Astrocyte (in vitro differentiated cells and primary cell): ENCODE measurements at places on chromosomes 3 and 15. TPM values are rescaled to one million over a fixed set of nuclear protein-coding genes. Genes with fewer than 3 reads are reported as not detected.
A peak's percentile ranks its signal among the peaks of the same experiment; 100 is the strongest.

The MORC1 gene
- total RNA-seq, result not detected in 2 replicates

The GRAMD1C gene
- total RNA-seq, result 3.7 TPM in 2 replicates

The PCBP4 gene
- total RNA-seq, result 95.4 and 102 TPM in 2 replicates

GRCh38 chr3:171790574-171790897 is 19.7 kb downstream of the PLD1 start:
- no peak overlapping the region for H3K4me3 ChIP-seq
- H3K27me3 ChIP-seq, result no peaks in the 10 kb centered on the region
- H3K36me3 ChIP-seq, result no peaks in the 10 kb centered on the region

GRCh38 chr15:33639456-33639855 is 328.7 kb downstream of the RYR3 start:
- DNase-seq, result no peak
- no peak overlapping the region for H3K27ac ChIP-seq
- H3K27me3 ChIP-seq, result peaks cover 3% of the 10 kb centered on the region

DNA sequence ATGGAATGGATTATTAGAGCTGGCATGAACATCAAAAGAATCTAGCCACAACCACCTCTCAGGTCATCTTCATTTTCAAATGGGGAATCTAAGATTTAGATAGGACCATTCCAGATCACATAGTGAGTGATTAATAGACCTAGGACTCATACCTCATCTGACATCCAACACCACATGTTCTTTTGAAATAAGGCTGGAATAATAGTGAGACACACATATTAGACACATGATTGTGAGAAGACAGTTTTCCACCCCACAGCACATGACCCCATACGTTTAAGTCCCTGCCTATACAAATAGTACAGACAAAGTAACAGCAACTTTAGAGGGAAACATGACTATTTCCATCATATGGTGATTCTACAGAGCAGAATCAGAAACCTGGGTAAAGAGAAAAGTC is 344.7 kb upstream of the TPRG1 start:
- no peak overlapping the region for H3K27ac ChIP-seq
- H3K4me1 ChIP-seq, result no peaks in the 10 kb centered on the region
- no peak for DNase-seq

DNA sequence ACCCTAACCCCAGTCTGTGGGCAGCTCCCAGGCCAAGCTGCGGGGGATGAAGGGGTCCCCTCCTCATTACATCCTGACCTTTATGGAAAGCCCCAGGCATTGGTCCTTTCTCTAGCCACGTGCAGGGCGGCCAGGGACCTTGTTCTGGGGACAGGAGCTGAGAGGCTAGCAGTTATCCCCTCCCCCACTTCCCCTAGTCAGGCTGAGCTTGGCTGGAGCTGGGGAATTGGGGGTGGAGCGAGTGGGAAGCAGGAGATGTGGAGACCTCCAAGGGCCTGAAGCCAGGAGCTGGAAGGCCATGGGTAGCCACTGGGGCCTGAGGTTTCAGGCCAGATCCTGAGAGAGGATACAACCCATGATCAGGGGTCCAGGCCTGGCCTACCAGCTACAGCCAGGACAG is 45.8 kb downstream of the DNAH1 start:
- no peak overlapping the region for H3K4me3 ChIP-seq
- no peak overlapping the region for H3K27ac ChIP-seq
- no peaks in the 10 kb centered on the region for H3K36me3 ChIP-seq
- DNase-seq, result no peak
- H3K27me3 ChIP-seq, result no peaks in the 10 kb centered on the region
- no peaks in the 10 kb centered on the region for H3K4me1 ChIP-seq

DNA sequence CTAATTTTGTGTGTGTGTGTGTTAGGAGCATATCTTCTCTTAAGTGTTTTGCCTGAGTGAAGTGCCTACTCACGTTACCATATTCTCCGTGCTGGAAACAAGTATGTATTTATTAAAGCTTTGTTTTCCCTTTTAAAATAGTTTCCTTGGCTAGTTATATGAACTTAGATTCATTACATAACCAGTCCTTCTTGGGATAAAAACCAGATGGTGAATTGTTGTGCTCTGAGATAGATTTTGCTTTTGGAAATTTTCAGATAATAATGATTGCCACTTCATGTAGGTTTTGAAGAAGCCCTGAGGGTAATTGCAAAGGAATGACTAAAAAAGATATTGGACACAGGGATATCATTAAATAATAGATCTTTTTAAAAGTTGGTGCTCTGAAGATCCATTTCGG is 390.2 kb upstream of the SGO1 start:
- H3K36me3 ChIP-seq, result no peaks in the 10 kb centered on the region
- no peaks in the 10 kb centered on the region for H3K27me3 ChIP-seq
- H3K4me3 ChIP-seq, result no peak overlapping the region
- H3K27ac ChIP-seq, result no peak overlapping the region

DNA sequence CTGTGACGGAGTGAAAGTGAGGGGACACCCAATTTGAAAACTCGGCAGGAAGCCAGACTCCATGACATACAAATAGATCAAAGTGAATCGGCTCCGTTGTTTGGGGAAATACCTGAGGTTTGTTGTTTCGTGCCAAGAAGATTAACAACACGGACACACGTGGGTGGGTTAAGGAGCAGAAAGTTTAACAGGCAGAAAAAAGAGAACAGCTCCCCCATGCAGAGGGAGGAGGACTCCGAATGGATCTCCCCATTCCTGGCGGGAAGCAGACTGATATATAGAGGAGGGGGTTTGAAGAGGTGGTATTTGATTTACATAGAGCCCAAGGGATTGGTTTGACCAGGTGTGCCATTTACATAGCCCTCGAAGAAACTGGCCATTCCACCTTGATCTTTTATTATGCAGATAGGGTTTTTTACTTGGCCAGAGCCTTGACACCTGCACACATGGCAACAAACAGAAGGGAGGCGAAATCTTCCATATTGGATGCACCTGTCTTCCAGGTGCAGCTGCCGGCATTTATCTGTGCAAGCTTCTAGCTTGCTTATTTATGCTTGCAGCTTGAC is 4.8 kb upstream of the SACM1L start:
- H3K27me3 ChIP-seq, result no peaks in the 10 kb centered on the region
- no peak overlapping the region for H3K4me3 ChIP-seq
- no peak for DNase-seq
- no peak overlapping the region for H3K27ac ChIP-seq
- H3K36me3 ChIP-seq, result no peaks in the 10 kb centered on the region

DNA sequence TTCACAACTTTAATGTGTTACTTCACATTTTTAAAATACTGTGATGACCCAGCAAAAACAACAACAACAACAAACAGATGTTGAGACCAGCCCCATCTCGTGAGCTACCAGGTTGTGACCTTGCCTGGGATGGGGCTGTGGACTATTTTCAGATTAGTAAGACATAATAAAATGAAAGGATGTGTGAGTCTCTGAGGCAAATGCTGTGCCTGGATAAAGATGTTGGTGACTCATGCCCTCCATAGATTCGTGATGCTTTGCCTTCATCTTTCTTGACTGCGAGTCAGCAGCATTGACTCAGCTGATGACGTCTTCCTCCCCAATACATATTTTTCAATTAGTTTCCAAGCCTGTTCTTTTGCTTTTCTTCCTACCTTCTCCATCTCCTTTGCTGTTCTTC is 453.0 kb upstream of the CFAP20DC start:
- H3K27ac ChIP-seq, result peak overlapping the region; percentile 55
- H3K4me3 ChIP-seq, result no peak overlapping the region
- H3K27me3 ChIP-seq, result no peaks in the 10 kb centered on the region
- DNase-seq, result peak; percentile 90
- H3K4me1 ChIP-seq, result no peaks in the 10 kb centered on the region

GRCh38 chr3:5006755-5007202 is 27.5 kb downstream of the BHLHE40 start:
- H3K27ac ChIP-seq, result no peak overlapping the region
- no peak for DNase-seq
- H3K27me3 ChIP-seq, result no peaks in the 10 kb centered on the region
- no peaks in the 10 kb centered on the region for H3K36me3 ChIP-seq

GRCh38 chr3:99730870-99731269 is 86.8 kb upstream of the CMSS1 start:
- H3K36me3 ChIP-seq, result no peaks in the 10 kb centered on the region
- H3K27me3 ChIP-seq, result no peaks in the 10 kb centered on the region
- H3K4me1 ChIP-seq, result no peaks in the 10 kb centered on the region
- H3K27ac ChIP-seq, result no peak overlapping the region

DNA sequence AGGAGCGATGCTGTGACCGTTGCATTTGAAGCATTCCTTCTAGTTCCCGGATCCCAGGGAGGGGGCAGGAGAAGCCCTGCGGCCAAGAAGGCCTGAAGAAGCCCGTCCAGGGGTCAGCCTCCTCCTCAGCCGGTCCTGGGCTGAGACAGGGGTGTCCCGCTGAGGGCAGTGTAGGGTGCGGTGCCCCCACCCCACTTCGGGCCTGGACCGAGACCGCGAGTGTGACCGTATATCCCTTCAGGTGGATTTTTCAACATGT is 2.8 kb downstream of the OCA2 start:
- no peaks in the 10 kb centered on the region for H3K36me3 ChIP-seq
- H3K27ac ChIP-seq, result peak overlapping the region; percentile 22
- DNase-seq, result no peak
- H3K4me3 ChIP-seq, result peak overlapping the region; percentile 58
- H3K27me3 ChIP-seq, result peaks cover 19% of the 10 kb centered on the region
- H3K4me1 ChIP-seq, result peaks cover 22% of the 10 kb centered on the region

GRCh38 chr3:76644305-76644675 is 395.6 kb upstream of the ROBO2 start:
- no peaks in the 10 kb centered on the region for H3K27me3 ChIP-seq
- H3K4me3 ChIP-seq, result no peak overlapping the region
- DNase-seq, result no peak
- H3K36me3 ChIP-seq, result no peaks in the 10 kb centered on the region
- no peaks in the 10 kb centered on the region for H3K4me1 ChIP-seq
- H3K27ac ChIP-seq, result no peak overlapping the region

DNA sequence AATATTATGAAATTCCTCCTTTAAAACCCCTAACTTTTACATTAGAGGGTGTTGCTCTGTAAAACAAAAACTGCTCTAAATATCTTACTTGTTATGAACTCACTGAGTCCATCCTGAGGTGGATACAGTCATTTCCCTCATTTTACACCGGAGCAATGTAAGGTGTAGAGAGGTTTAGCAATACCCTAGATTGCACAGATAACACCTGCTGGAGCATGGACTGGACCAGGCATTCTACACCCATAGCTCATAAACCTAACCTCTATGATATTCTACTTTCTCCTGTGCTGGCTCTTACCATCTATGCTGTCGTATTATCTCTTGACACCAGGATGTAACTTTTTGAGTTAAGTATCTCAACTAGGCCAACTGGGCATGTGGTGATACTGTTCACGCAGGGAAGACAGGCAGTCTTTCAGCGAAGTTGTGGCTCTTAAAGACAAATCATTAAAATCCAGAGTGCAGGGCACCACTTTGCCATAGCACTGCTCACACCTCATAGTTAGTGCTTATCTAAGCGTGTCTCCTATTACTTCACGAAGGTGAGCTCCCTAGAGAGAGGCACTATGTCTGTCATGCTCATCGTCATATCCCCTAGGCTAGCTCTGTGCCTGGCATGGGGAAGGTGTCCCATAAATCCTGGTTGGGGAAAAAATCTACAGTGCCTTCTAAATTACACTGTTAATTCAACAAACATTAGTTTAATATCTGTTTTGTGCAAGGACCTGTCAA is 100.1 kb upstream of the SLC2A2 start:
- H3K4me1 ChIP-seq, result peaks cover 14% of the 10 kb centered on the region
- H3K36me3 ChIP-seq, result no peaks in the 10 kb centered on the region
- no peaks in the 10 kb centered on the region for H3K27me3 ChIP-seq

DNA sequence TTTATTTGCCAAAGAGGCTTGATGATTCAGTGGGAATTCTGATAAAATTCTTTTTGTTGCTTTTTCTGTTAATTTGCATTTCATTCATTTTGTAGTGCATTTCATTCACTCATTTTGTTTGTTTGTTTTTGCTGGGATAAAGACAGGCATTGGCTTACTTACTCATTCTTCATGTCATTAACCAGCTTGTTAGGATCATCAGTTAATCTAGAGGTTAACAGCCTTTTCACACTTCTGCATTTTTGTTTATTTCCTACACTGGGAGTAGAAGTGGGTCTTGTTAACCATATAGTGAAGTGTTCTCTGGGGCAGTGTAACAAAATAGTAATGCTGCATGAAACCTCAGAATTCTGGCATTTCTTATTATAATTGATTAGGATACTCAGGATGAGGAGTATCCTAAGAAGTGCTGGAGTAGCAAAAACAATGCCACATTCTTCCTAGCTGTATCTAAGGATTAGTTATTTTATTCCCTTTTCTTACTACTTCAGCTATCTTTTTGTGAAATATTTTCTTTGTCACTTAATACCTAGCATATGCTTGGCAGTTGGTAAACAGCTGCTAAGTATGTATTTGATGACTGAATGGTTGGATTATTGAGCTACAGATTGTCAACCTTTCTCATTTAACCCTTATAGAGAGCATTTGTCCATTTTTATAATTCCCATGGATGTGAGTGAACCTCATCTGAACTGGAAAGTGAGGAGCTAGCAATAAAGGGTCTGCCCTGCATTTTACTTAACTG is 135.7 kb upstream of the LRRFIP2 start:
- H3K36me3 ChIP-seq, result peaks cover 4% of the 10 kb centered on the region
- no peaks in the 10 kb centered on the region for H3K4me1 ChIP-seq
- no peak overlapping the region for H3K4me3 ChIP-seq
- no peak overlapping the region for H3K27ac ChIP-seq

DNA sequence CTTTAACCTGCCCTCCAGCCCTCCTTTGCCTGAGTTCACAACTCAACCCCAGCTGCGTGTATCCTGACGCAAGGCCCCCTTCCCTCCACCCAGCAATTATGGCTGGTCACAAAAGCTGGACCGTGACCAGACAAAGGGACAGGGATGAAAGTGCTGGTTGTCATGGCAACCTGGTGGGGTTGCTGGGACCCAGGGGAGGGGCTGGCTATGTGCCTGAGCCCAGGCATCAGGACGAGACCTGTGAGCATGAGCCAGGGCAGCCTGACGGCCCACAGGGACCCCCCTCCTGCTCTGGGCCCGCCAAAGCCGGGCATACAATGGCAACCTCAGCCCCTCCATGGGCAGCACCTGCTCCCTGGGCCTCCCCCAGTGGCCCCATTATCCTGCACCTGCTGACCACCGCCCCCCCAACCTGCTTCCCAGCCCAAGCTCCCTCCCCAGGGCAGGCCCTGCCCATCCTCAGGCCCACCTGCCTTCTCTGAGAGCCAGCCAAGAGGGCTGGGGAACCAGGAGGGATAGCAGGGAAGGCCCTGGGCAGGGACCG is 4.5 kb upstream of the DNAH1 start:
- H3K4me3 ChIP-seq, result no peak overlapping the region
- H3K4me1 ChIP-seq, result peaks cover 11% of the 10 kb centered on the region
- DNase-seq, result no peak
- no peaks in the 10 kb centered on the region for H3K27me3 ChIP-seq
- no peak overlapping the region for H3K27ac ChIP-seq
